ENCODE measurements at places on chromosomes 4 and X.

DNA sequence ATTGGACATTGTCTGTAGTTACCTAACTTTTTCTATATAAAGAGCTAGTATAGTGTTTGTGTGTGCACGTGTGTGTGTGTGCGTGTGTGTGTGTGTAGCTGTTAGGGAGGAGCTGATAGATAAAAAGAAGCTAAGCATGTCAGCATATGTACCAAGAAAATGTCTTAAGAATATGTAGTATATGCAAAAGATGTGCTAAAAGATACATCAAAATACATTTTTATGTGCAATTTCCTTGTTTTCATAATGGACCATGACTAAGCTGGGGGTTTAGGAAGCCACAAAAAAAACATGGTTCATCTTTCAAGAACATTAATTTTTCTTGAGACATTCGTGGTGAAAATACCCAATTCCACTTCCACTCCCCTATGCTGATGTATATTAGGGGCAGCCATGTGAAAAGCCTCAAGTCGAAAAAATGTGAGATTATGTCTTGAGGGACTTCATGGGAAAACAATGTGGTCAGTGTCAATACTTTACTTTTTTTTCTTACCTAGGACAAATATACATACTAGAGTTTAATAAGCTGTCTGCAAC lies 1599.7 kb downstream of the ARAP2 start:
- peak; percentile 53 for DNase-seq

DNA sequence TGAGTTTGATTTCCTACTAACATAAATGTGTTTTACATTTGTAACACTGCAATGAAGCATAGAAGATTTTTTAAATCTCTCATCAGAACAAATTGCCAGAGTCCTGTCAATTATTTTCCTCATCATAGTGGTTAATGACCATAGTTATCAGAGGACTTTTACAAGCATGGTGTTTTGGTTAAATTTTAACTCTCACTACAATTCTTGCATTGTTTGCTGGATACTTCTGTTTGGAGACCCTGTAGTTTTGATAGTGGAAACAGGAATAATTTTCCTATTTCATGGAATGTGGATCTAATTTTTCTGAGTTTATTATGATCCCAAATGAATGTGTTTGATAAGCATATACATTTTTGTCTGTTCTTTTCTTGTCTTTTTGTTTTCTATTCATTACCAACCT lies 16.8 kb downstream of the NIPAL1 start:
- DNase-seq = no peak

- no peak for DNase-seq
Observed at GRCh38 chrX:78314561-78314960, 12.8 kb downstream of the CYSLTR1 start.

DNA sequence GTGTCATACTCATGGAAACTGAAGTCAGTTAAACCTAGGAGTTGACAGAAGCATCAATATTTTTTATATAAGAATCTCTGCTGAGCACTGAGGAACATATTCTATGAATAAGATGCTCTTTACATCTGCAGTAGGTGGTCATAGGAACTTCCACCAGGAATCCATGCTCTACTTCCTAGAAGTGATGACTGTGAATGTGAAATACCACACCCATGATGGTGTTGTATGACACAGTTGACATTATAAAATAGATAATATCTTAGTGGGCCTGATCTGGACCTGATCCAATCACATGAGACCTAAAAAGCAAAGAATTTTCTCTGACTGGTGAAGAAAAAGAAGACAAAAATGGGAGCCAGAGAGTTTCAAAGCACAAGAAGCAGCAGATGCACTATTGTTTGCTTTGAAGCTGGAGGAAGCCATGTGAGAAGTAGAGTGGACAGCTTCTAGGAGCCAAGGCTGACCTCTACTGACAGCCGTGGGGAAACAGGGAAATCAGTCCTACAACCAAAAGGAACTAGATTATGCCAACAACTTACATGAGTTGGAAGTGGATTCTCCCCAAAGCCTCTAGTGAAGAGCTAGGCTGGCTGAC lies 68.6 kb upstream of the HS3ST1 start:
- DNase-seq = no peak

- DNase-seq = no peak
Observed at GRCh38 chr4:184655889-184656869, 6.6 kb downstream of the PRIMPOL start.

GRCh38 chrX:38465686-38466085 lies 95.7 kb upstream of the TSPAN7 start:
- DNase-seq = no peak

DNA sequence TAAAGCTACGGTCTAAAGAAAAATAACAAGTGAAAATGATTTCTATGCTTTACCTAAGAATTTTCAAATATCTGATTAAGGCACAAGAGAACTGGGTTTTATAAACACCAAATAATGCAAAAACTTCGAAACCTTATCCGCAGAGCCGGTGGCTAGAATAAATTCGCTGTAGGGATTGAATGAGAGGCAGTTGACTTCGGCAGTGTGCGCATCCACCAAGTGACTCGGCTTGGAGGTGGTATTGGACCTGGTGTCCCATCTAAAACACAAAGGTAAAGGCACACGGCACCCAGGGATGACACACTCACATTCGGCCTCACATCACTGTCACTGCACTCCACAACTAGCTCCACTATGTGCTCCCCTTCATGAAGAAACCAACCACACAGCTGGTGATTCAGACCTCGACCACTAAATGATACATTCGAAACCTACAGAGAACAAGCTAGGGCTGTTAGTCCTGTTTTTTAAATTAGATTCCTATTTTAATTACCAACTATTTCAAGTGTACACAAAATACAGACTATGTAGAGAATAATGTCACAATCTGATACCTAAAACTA lies 17.5 kb downstream of the RBBP7 start:
- DNase-seq = no peak

GRCh38 chr4:178081176-178081575 lies 638.9 kb upstream of the AGA start:
- no peak for DNase-seq

- no peak for DNase-seq
Observed at GRCh38 chrX:123085311-123085940, 98.7 kb upstream of the GRIA3 start.

DNA sequence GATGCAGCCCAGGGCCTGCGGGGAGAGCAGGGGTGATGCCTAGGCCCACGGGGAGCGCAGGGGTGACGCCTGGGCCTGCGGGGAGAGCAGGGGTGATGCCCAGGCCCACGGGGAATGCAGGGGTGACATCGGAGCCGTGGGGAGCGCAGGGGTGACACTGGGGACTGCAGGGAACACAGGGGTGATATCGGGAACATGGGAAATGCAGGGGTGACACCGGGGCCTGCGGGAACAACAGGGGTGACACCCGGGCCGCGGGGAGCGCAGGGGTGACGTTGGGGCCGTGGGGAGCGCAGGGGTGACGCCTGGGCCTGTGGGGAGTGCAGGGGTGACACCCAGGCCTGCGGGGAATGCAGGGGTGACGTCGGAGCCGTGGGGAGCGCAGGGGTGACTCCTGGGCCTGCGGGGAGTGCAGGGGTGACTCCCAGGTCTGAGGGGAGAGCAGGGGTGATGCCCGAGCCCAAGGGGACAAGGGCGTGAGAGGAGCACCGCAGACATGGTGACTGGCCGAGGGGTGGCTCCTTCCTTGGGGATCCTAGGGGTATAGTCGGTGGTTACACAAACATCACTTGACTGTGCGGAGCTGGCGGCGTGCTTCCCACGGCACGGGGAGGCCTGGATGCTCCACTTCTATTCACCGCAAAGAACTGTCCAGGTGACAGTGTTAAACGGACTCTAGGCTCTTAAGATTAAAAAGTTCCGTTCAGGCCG lies 38.0 kb downstream of the GAK start:
- DNase-seq = no peak

GRCh38 chr4:62474802-62475201 lies 1274.7 kb downstream of the ADGRL3 start:
- no peak for DNase-seq

GRCh38 chrX:17377091-17377717 lies 2.2 kb downstream of the NHS start:
- no peak for DNase-seq

DNA sequence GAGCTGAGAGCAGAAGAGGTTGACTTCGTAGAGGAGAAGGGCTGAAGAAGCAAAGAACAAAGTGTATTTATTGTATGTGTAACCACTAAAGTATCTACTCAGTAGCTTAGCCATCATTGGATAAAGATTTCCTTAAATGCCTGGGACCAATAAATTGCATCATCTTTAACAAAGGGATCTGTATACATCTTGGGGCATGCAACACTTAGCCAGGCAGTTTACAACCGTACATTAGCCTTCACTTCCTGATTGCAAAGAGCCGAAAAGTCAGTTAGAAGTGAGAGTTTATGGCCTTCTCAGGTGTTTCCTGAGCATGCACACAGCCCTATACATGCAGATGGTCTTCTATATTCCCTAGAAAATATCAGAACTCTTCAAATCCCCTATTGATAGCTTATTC lies 68.0 kb upstream of the MAGED1 start:
- no peak for DNase-seq

GRCh38 chr4:7926822-7927221 lies 12.8 kb downstream of the AFAP1 start:
- no peak for DNase-seq

DNA sequence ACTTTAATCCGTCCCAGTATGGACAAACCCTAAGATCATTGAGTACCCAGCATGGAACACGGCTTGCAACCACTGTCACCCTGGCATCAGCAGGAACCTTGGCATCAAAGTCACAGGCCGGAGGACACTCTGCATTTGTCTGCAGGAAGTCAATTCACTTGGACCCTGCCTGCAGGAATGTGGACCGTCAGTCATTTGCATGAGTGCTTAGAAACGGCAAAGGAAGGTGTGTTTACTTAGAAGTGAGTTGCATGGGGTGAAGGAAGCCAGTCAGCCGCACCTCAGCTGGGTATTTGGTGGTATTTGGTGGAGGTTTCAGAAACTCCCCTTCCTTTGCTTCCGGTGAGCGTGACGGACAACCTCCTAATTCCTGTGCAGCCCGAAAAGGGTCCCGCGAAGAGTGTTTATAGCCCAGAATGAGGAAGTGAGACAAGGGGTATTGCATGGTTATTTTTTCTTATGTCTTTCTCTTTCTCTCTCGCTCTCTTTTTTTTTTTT lies 15.5 kb downstream of the P2RY8 start:
- DNase-seq = no peak

DNA sequence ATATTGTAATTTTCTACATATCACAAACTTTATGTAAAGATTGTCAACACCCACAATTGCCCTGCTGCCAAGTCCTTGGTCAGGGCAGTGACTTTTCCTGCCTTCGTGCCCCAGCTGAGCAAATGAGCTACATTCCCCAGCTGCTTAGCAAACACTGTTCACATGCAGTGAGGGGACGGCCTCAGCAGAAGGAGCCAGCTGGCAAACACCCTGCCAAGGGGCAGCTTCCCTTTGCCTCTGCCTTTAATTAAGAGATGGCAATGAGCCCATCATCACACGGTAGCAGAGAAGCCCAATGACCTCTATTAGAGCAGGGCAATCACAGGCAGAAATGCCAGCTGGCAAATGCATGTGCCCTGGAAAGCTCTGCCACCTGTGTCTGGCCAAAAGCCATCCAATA lies 253.4 kb downstream of the EPHA5 start:
- peak; percentile 1 for DNase-seq

GRCh38 chr4:142824368-142824767 lies 21.7 kb downstream of the INPP4B start:
- DNase-seq = no peak

GRCh38 chr4:101415962-101416361 lies 68.6 kb upstream of the PPP3CA start:
- no peak for DNase-seq

- DNase-seq = peak; percentile 60
Observed at GRCh38 chr4:48578132-48578968, 88.3 kb downstream of the ZAR1 start.

GRCh38 chr4:81470456-81471297 lies 1.0 kb downstream of the RASGEF1B start:
- no peak for DNase-seq

DNA sequence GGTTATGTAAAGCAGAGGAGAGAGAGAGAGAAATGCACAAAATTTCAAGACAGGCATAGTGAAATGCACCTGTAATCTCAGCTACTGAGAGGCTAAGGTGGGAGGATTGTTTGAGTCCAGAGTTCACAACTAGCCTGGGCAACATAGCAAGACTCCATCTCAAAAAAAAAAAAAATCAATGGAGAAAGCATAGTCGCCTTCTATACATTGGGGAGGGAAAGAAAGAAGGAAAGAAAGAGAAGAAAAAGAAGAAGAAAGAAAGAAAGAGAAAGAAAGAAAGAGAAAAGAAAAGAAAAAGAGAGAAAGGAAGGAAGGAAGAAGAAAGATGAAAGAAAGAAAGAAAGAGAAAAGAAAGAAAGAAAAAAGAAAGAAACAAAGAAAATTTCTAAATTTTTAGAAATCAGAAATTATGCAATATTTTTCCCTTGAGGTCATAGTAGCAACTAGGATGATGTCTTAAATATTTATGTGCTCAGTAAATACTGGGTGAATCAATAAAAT lies 53.4 kb downstream of the DKK2 start:
- no peak for DNase-seq

- DNase-seq = no peak
Observed at GRCh38 chr4:138724530-138724929, 291.1 kb upstream of the NOCT start.

DNA sequence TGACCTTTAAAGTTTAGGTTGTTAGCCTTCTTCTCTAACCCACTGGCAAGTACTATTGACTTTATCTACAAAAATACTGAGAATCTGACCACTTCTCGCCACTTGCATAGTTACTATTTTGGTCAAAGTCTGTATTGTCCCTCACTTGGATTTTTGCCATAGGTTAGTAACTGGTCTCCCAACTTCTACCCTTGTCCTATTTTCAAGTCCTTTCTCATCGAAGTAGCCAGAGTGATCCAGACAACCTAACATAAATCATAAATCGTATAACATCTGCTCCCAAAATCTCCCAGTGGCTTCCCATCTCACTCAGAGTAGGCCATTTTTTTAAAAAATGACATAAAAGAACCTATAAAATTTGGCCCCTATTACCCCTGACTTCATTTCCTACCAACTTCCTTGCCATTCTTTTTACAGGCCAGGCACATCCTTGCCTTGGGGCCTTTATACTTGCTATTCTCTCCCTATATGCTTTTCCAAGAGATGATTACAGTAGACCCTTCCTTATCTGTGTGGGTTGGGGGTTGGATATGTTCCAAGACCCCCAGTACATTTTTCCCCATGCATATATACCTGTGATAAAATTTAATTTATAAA lies 29.0 kb downstream of the WDFY3 start:
- DNase-seq = no peak

DNA sequence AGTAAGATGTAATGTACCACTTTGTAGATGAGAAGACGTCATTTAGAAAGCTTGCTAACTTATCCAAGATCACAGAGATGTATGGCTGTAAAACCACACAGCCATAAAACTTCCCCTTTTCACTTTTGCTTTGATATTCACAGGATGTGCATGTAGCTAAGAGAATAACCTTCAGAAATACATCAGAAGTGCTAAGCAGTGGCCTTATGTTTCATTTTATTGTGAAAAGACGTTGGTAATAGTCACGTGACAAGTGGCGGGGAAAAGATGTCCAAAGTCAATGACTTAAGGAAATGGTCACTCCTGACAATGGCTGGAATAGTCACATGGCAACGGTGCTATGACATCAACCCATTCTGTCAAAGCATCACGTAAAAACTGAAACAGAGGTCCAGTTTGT lies 12.9 kb upstream of the WDR17 start:
- DNase-seq = no peak

All from non-pigmented ciliary epithelial cell (primary cell).